Vagina (tissue), 2 donors: ENCODE measurements at places on chromosomes 7 and 10. TPM values are rescaled to one million over a fixed set of nuclear protein-coding genes. Genes with fewer than 3 reads are reported as not detected.

DNA sequence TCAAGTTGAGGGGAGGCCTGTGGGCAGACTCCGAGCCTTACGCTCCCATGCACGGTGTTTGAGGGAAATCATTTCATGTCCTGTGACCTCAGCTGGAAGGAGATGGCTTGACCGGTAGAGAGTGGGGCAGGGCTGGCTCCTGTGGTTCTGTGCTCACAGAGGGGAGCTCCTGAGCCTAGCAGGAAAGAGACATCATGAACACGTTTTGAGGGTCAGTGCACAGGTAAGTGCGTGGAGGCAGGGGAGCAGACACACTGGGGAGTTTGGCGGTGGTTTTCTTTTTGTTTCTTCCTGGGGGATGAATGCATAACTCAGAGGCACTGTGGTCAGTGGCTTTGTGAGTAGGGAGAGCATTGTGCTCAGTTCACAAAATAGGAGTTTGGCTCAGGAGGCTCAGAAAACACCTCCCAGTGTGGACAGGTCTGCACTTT lies 22.5 kb downstream of the ADCY1 start:
- H3K27me3 ChIP-seq: no peaks in the 10 kb centered on the region
- no peaks in the 10 kb centered on the region for H3K36me3 ChIP-seq
- H3K4me1 ChIP-seq: no peaks in the 10 kb centered on the region
- DNase-seq: peak; percentile 67

IQCE gene
- total RNA-seq: 5.2 TPM

DNA sequence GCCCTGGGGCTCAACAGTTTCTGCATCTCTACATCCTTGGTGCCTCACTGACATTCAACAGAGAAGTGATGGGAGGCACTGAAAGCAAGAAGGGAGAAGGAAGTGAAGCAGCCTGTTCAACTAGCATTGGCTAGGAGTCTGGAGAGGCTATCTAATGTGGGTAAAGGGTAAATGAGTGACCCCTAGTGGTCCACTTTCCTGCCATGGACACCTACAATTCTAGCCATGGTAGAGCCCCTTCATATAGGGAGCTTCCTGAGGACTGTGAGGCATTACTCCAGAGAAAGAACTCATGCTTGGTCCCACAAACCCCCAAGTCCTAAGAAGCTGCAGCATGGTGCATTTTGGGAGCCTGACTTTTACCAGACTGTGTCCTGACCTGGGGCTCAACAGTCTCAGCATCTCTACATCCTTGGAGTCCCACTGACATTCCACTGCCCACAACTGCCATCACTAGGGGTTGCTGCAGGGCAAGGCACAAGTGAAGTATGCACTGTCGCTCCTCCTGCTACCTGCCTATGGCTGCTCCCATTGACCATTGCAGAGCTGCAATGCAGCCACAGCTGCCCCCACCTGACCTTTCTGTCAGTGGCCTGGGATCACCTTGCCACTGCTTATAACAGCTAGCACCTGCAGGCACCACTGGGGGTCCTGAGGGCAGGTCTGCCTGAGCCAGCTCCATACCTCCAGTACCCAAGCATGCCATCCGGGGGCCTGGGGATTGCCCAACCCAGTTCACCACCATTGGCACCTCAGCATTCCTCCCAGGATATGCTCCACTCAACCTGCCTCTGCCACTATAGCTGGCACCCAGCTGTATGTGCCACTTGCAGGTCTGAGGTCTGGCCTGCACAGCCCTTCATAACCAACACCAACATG lies 44.1 kb upstream of the CDK6 start:
- H3K4me3 ChIP-seq: no peak overlapping the region
- H3K27ac ChIP-seq: no peak overlapping the region
- no peaks in the 10 kb centered on the region for H3K4me1 ChIP-seq
- H3K27me3 ChIP-seq: no peaks in the 10 kb centered on the region

NSUN5 gene
- total RNA-seq: 25.3 TPM

DNA sequence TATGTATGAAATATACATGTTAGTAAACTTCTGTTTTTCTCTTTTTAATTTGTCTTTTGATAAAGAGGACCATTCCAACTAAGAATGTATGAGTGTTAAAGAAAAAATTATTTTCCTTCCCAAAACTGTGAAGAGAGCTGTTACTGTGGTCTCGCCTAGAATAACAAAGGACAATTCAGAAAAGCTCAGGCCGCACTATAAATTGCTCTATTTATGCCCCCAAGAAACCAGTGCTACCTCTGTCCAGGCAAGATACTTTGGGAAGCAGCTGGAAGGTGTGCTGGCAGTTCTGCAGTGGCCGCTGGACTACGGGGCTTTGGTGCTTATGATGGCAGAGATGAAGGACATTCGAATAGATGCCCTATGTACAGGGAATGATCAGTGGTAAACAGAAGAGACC lies 252.1 kb downstream of the DOCK4 start:
- no peak overlapping the region for H3K4me3 ChIP-seq
- peaks cover 15% of the 10 kb centered on the region for H3K4me1 ChIP-seq
- H3K36me3 ChIP-seq: no peaks in the 10 kb centered on the region
- no peaks in the 10 kb centered on the region for H3K27me3 ChIP-seq
- no peak for DNase-seq

GRCh38 chr10:113422371-113422770 lies 130.5 kb upstream of the HABP2 start:
- no peak overlapping the region for H3K4me3 ChIP-seq
- H3K36me3 ChIP-seq: no peaks in the 10 kb centered on the region
- H3K4me1 ChIP-seq: peaks cover 5% of the 10 kb centered on the region
- no peak overlapping the region for H3K27ac ChIP-seq

NPY4R2 gene
- 0.49 TPM for total RNA-seq

GRCh38 chr10:69092959-69093850 lies 5.3 kb downstream of the SRGN start:
- H3K36me3 ChIP-seq: no peaks in the 10 kb centered on the region
- no peak for DNase-seq
- H3K4me3 ChIP-seq: no peak overlapping the region
- H3K27ac ChIP-seq: peak overlapping the region; percentile 13
- peaks cover 10% of the 10 kb centered on the region for H3K4me1 ChIP-seq
- H3K27me3 ChIP-seq: no peaks in the 10 kb centered on the region

DNA sequence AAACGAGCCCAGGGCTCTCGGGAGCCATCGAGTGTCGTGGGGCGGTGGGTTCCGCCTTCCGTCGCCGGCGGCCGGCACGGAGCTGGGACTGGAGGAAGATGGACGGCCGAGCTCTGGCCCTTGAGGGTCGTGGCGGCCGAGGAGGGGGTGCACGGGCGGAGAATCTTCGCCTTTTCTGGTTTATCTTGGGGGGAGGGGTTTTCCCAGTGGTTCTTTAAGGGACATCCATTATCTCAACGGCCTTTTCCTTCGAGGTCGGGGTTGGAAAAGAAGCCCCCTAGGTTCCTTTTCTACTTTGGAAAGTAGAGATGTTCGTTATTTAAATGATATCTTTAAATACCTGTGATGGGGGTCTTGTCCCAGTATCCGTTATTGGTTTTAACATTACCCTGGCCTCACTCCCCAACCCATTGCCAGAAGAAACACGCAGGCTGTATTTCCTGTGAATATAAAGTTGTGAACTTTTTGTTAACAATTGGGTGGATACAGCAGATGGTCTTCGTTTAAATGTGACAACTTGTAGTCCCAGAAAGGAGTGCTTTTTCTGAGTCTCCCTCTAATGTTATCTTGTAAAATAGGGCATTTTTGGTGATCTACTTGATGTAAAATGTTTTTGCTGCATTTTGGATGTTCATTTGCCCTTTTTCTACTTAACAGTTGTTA lies 765 bp downstream of the CCAR1 start:
- peaks cover 25% of the 10 kb centered on the region for H3K36me3 ChIP-seq
- peak; percentile 20 for DNase-seq
- peak overlapping the region; percentile 84 for H3K4me3 ChIP-seq
- H3K27ac ChIP-seq: peak overlapping the region; percentile 95

GRCh38 chr10:63986536-63986935 lies 465.3 kb downstream of the REEP3 start:
- H3K36me3 ChIP-seq: no peaks in the 10 kb centered on the region
- H3K27me3 ChIP-seq: no peaks in the 10 kb centered on the region
- H3K4me1 ChIP-seq: no peaks in the 10 kb centered on the region
- H3K27ac ChIP-seq: no peak overlapping the region
- H3K4me3 ChIP-seq: no peak overlapping the region

- H3K27me3 ChIP-seq: no peaks in the 10 kb centered on the region
- peaks cover 57% of the 10 kb centered on the region for H3K4me1 ChIP-seq
- H3K4me3 ChIP-seq: no peak overlapping the region
- no peaks in the 10 kb centered on the region for H3K36me3 ChIP-seq
- DNase-seq: no peak
- H3K27ac ChIP-seq: no peak overlapping the region
Observed at GRCh38 chr10:73855413-73855812, 18.9 kb downstream of the CAMK2G start.

DNA sequence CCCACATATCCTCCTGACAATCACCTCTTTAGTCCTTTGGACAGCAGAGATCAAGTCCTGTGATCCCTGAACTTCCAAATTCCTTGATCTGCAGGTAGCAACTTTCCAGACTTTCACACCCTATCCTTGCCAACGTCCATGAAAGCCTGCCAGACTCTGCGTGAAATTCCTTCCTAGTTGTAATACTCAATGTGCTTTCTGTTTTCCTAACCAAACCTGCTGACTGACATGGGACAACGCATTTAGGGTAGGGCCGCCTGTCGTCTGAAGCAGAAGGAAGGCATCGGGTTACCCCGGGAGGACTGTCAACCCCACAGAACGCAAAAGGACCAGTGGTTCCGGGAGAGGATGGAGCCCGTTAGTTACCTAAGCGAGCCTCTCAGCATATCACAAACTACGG lies 23.9 kb downstream of the ITGA8 start:
- H3K36me3 ChIP-seq: no peaks in the 10 kb centered on the region
- no peak for DNase-seq
- H3K27me3 ChIP-seq: no peaks in the 10 kb centered on the region
- no peak overlapping the region for H3K4me3 ChIP-seq
- no peak overlapping the region for H3K27ac ChIP-seq

TRIP6 gene
- 52.1 TPM for total RNA-seq

CHST15 gene
- total RNA-seq: 27.0 TPM

DNA sequence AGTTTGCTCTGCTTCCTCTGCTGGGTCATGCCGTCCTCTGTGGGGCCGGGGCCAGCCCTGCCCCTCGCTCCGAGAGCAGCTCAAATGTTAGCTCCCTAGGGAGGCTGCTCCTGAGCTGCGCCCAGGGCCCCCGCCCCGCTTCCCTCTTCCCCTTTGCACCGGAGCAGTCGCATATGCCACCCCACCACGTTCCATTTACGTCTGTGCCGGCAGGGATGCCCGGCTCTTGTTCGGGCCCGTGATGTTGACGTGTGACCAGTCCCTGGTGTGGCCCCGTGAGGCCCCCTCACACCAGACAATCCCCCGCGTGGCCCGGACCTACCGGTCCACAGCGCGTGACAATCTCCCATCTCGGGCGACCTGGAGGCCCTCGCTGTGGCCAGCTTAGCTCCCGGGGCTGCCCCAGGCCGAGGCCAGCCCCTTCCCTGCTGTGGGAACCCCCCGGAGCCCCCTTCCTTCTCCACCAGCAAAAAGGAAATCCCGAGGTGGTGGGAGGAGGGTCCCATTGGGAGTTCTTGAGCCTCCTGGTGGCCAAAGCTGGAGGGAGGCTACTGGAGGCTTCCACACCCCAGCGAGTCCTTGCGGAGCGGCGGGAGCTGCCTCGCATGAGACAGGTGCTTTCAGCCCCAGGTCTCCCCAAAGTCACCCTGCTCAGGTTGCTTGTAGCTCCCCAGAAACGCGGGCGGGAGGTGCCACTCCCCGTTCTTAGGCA lies 15.2 kb downstream of the FAM20C start:
- no peaks in the 10 kb centered on the region for H3K27me3 ChIP-seq
- no peak overlapping the region for H3K4me3 ChIP-seq
- H3K4me1 ChIP-seq: no peaks in the 10 kb centered on the region
- no peak overlapping the region for H3K27ac ChIP-seq
- DNase-seq: no peak

GRCh38 chr10:1022413-1022812 lies 3.2 kb downstream of the IDI2 start:
- no peak overlapping the region for H3K27ac ChIP-seq
- no peak overlapping the region for H3K4me3 ChIP-seq
- H3K36me3 ChIP-seq: peaks cover 16% of the 10 kb centered on the region
- no peak for DNase-seq

SH2D4B gene
- total RNA-seq: not detected

- H3K27ac ChIP-seq: peak overlapping the region; percentile 56
- peaks cover 34% of the 10 kb centered on the region for H3K4me1 ChIP-seq
- no peak for DNase-seq
- H3K36me3 ChIP-seq: no peaks in the 10 kb centered on the region
- H3K27me3 ChIP-seq: no peaks in the 10 kb centered on the region
- no peak overlapping the region for H3K4me3 ChIP-seq
Observed at GRCh38 chr7:135161669-135162068, 8.8 kb downstream of the CYREN start.

- no peaks in the 10 kb centered on the region for H3K36me3 ChIP-seq
- no peaks in the 10 kb centered on the region for H3K4me1 ChIP-seq
- DNase-seq: no peak
- no peak overlapping the region for H3K4me3 ChIP-seq
- no peak overlapping the region for H3K27ac ChIP-seq
- no peaks in the 10 kb centered on the region for H3K27me3 ChIP-seq
Observed at GRCh38 chr10:52658112-52658511, 114.5 kb downstream of the MBL2 start.

GPRIN2 gene
- total RNA-seq: 5.6 TPM

DNA sequence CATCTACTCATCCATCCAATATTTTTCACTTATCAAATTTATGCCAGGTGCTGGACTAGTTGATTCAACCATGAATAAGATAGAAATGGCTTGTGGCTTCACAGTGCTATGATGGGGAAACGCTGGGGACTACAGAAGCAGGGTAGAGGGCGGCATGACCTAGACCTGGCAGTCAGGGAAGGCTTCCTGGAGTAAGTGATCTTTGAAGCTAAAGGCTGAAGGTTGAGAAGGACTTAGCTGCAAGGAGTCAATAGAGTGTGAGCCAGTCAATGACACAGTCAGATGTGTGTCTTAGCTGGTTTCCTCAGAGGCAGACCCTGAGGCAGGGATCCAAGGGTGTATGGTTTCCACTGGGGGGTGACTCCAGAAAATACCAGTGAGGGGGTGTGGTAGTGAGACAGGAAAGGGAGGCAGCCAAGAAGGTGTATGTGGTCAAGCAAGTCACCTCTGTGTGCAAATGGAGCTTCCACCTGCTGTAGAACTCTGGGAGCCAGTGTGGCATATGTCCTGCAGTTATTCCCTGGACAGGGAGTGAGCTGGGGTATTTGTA lies 10.3 kb downstream of the PRF1 start:
- no peaks in the 10 kb centered on the region for H3K36me3 ChIP-seq
- H3K4me1 ChIP-seq: peaks cover 12% of the 10 kb centered on the region
- no peak for DNase-seq

DNA sequence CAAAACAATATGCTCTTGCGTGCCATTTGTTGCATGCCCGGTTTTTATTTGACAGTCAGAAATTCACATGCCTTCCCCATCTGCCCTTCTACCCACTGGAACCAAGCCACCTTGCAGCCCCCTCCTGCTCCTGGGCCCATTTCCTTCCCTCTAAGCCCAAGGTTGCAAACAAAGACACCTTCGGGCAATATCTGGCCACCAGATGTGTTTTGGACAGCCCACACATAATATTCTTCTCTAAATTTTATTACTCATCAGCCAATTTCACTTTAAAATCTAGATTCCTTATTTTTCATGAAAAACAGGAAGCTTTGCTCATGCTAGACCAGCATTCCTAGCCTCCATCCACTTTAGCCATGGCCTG lies 18.2 kb upstream of the C10orf105 start:
- no peak overlapping the region for H3K4me3 ChIP-seq
- no peak for DNase-seq
- H3K4me1 ChIP-seq: peaks cover 52% of the 10 kb centered on the region
- no peaks in the 10 kb centered on the region for H3K27me3 ChIP-seq
- no peaks in the 10 kb centered on the region for H3K36me3 ChIP-seq

CYP26C1 gene
- not detected for total RNA-seq
